Hematopoietic multipotent progenitor cell (in vitro differentiated cells): ENCODE measurements at places on chromosomes 1 and 21.

DNA sequence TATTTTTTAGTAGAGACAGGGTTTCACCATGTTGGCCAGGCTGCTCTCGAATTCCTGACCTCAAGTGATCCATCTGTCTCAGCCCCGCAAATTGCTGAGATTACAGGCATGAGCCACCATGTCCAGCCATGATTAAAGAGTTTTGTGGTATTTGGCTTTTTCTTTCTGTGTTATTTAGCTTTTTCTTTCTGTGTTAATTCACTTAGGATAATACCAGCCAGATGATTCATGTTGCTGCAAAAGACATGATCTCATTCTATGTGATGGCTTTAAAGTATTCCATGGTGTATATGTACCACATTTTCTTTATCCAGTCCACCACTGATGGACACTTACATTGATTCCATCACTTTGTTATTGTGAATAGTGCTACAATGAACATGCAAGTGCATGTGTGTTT is 1135.2 kb downstream of the AMY1C start:
- DNase-seq: no peak

DNA sequence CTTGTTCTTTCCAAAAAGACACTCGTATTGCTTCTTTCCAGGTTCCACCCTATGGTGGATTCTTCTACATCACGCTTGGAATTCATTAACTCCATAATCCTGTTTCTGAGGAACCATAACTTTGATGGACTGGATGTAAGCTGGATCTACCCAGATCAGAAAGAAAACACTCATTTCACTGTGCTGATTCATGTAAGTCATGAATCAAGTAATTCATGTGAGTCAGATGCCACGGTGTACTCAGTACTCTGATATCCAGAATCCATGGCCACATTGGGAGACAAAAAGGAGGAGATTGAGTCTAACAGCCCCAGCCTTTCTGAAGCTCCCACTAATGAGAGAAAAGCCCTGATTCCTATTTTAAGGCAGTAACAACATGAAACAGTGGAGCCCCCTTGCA is 7.4 kb downstream of the CHI3L2 start:
- DNase-seq: no peak

DNA sequence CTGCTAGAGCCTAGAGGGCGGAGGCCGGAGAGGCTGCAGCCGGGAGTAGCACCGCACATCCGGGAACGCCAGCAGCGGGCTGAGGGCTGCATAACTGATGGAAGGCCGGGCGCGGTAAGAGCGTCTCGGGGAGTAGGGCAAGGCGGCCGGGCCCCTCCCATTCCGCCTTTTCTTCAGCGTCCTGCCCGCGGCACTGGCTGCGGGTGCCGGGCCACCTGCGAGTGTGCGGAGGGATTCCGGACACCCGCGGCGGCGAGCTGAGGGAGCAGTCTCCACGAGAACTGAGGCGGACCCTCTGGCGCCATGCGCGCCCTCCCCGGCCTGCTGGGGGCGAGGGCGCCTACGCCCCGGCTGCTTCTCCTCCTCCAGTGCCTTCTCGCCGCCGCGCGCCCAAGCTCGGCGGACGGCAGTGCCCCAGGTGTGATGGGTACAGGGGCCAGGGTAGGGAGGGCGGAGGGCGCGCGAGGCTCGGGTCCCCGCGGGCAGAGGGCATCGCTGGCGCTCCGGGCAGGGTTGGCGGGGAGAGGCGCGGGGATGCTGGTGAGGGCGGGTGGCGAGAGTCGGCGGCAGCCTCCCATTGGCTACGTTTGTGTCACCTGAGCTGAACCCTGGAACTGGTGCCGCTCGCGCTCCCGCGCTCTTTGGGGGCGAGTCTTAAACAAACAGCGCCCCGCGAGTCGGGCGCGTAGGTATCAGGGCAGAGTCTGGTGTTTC is 334.4 kb downstream of the SRGAP2C start:
- peak; percentile 86 for DNase-seq

GRCh38 chr1:3479511-3480368 is 25.3 kb downstream of the ARHGEF16 start:
- DNase-seq: no peak

- no peak for DNase-seq
These were observed 40.7 kb upstream of the TENT5C start for GRCh38 chr1:117565076-117565556.

- no peak for DNase-seq
These were observed 156.9 kb upstream of the NBPF11 start for GRCh38 chr1:148308832-148309458.

GRCh38 chr1:85406887-85407533 is 57.9 kb downstream of the DDAH1 start:
- DNase-seq: no peak

GRCh38 chr1:156744344-156744743 is 3.5 kb upstream of the MRPL24 start:
- no peak for DNase-seq
